NCI-H2171 treated with DMSO at 0.1 percent for 48 hours (cell line): ENCODE measurements at places on chromosomes 2 and 18.

DNA sequence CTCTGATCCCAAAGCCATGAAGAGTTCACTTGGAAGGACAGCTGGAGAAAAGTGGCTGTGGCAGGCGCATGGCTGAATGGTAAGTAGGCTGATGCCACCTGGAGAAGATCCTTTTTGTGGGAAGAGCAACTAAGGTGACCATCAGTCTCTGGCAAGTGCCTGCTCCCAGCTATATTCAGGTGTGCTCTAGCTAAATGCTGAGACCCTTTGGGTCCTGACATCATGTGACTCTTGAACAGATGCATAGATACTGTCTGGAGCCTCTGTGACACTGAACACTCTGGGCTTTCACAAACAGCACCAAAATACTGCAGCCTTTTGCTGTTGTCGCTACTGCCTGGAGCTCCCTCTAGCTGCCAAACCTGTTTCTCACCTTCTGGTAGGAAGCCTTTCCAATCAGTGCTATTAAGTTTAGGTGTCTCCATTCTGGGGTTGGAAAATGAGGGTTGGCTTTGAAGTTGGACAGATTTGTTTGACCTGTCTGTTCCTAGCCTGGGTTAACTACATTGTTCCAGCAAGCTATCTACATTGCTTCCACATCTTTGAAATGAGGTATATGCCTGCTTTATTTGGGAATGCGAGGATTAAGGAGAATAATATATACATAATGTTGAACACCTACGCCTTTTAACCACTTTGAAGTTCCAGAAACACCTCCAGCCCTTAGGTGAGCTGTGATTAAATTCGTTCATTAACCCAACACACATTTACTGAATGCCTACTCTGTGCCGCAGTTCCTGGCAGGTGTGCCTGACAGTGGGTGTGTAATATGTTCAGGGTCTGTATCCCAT lies 3.1 kb downstream of the EGR4 start:
- DNase-seq = peak; percentile 68

DNA sequence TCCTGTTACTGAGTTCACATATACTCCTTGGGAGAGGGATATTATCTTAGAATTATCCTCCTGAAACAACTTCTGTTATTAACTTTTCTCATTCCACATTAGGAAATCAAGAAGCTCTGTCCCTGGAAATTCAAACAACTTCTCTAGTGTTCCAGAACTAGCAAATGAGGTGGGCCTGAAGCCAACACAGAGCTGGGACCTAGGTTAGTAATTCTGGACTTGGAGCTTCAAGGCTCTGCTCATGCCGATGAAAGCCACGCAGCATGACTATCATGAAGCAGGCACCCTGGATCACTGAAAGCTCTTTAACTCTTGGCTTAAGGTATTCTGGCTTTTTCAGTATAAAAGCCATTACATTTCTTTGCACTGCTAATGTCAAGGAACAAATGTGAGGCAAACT lies 242.7 kb downstream of the TGIF1 start:
- no peak for DNase-seq

- DNase-seq = no peak
These were observed 31.0 kb downstream of the KIF1A start for GRCh38 chr2:240789051-240789453.

GRCh38 chr18:77906103-77906892 lies 656.6 kb downstream of the GALR1 start:
- no peak for DNase-seq

DNA sequence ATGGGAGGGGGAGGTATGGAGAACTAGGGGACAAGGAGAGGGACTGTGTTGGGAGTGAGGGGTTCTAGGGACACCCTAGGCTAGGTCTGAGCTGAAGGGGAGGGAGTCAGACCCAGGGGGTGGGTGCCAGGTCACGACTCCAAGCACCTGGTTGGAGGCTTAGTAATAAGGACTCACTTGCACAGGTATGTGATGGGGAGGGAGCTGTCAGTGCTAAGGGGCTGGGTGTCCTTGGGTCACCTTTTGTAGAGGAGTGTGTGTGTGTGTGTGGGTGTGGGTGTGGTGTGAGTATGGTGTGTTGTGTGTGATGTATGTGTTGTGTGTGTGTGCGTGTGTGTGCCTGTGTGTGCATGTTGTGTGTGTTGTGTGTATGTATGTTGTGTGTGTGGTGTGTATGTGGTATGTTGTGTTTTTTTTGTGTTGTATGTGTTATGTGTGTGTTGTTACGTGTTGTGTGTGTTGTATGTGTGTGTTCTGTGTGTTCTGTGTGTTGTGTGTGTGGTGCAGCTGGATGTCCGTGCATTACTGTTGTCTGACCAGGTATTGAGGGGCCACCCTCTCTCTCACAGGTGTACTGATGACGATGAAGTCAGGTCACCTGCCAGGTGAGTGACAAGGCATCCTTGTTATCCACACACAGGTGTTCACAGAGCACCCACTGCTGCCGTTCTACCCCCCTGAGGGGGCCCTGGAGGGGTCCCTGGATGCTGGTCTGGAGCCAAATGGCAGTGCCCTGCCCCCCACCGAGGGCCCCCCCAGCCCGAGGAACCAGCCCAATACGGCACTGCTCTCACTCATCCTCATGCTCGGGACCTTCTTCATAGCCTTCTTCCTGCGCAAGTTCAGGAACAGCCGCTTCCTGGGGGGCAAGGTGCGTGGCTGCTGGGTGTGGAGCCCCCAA lies 9.8 kb downstream of the SLC4A3 start:
- DNase-seq = no peak

- DNase-seq = no peak
These were observed 136.6 kb upstream of the RMP24 start for GRCh38 chr18:35835833-35836232.

- DNase-seq = peak; percentile 83
These were observed 76.2 kb downstream of the CDK15 start for GRCh38 chr2:201882353-201883090.
